ENCODE measurements at places on chromosomes 2 and 18.

GRCh38 chr2:208265801-208266552 lies at the start of gene PIKFYVE:
TSS of gene PIKFYVE (plus strand) at chr2:208266255. CDS start at chr2:208271520, 5,265 bp downstream.
- peak; percentile 96 for ATAC-seq

DNA sequence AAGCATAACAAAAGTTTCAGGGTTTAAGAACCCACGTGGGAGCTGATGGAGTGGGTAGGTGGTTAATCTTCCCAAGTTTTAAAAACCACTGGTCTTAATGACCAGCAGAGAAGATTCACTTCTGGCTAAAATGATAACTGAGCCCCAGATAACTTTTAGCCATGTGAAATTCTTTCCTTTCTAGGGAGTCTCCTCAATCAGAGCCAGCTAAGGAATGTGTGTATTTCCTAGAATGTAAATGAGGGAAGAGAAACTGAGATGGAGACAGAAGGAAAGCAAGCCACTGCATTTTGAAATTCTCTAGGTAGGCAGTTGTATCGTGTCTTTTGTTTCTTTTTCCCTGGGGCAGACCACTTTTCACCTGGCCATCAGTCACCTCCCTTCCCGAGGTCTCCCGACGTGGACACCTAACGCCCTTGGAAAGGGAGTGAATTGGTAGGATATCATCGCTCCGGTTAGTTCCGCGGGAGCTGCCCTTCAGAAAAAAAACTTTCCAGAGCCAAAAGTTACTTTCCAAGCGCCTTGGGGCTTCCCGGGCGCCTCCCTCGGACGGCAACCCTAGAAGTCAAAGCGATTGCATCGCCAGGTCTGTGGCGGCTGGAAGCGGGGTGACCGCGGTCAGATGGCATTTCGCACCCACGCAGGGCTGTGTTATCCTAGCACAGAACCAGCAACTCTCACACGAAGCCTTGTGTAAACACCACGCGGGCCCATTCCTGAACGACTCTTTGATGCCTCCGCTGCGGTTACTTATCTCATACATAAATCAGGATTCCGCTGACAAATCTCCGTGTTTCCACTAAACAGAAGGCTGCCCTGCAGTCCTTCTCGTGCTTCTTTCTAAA lies 1.3 kb downstream of the COLEC12 start:
- ATAC-seq = peak; percentile 10

- ATAC-seq = peak; percentile 69
Observed at GRCh38 chr18:48781163-48781987, 169.4 kb downstream of the SMAD7 start.

GRCh38 chr2:9657083-9657482 lies 26.3 kb upstream of the YWHAQ start:
- ATAC-seq = no peak

DNA sequence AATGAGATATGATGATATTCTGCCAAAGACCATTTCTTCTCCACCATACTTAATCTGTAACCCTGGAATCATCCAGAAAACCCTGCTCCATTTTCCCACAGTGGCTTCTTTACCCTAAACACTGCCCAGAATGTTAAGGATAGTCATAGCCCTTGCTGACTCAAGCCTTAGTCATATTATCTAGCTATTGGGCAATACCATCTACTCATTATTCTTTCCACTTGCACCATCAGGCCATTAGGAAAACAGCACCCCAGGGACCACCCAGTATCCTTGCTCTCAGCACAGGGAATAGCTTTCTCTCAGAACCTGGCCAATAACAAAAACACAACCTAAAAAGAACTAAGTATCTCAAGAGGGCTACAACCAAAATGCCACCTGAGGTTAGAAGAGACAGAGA lies 445.7 kb upstream of the SLC14A2 start:
- ATAC-seq = no peak

- no peak for ATAC-seq
Observed at GRCh38 chr18:60146220-60146960, 226.2 kb downstream of the MC4R start.

GRCh38 chr2:63614448-63614968 lies 25.7 kb downstream of the MDH1 start:
- ATAC-seq = no peak

DNA sequence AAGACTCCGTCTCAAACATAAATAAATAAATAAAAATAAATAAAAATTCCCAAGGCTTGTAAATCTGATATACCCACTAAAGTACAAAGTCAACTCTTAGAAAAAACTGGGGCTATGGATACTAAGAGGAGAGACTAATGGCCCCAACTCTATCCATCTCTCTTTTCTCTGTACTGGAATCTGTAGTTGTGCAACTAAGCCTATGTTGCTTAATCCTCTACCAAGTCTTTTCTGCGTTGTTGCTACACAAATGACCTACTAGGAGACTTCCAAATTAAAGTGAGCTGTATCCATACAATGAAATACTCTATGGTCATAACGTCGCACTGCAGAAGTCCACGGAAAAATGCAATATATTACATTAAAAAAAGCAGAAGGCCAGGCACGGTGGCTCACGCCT lies 8.1 kb downstream of the MRPS5 start:
- no peak for ATAC-seq

DNA sequence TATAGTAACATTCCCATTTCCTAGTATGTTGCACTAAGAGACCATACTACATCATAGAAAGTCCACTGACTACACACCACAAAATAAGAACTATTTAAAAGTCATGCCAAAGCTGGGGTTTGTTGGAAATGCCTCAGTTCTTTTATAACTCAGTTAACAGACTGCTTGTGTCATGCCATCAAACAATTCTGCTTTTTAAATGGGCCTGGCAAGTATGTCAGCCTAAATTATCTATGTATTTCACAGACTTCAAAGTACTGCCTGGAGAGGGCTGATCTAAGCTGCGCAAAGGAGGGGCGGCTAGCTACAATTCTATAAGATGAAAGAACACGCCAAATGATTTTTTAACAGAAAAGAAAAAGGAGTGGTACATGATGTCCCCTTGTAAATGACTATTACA lies 49.6 kb downstream of the FARSB start:
- ATAC-seq = no peak

GRCh38 chr2:217944923-217945322 lies 57.9 kb downstream of the TNS1 start:
- ATAC-seq = no peak

DNA sequence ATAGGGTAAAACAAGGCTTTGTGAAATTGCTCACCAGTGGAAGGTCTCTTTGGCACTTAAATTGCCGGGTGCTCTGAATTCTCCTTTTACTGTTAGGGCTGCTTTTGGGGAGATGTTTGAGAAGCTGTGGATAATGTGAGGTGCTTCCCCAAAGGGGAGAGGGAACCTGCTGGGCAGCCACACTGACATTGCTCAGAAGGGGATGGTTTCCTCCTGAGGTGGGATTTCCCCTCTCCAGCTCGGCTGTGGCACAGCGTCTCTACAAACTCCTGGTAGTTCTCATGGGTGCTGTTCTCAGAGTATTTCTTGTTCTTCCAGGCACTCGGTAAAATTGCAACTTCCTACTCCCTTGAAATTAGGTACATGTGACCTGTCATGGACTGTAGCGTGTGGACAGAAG lies 124.2 kb downstream of the LPIN1 start:
- no peak for ATAC-seq

GRCh38 chr2:64470766-64471295 lies 16.9 kb downstream of the LGALSL start:
- ATAC-seq = peak; percentile 27

- ATAC-seq = no peak
Observed at GRCh38 chr18:11392292-11392691, 217.1 kb upstream of the SLC35G4 start.
